ENCODE measurements at places on chromosomes 16 and 17.

DNA sequence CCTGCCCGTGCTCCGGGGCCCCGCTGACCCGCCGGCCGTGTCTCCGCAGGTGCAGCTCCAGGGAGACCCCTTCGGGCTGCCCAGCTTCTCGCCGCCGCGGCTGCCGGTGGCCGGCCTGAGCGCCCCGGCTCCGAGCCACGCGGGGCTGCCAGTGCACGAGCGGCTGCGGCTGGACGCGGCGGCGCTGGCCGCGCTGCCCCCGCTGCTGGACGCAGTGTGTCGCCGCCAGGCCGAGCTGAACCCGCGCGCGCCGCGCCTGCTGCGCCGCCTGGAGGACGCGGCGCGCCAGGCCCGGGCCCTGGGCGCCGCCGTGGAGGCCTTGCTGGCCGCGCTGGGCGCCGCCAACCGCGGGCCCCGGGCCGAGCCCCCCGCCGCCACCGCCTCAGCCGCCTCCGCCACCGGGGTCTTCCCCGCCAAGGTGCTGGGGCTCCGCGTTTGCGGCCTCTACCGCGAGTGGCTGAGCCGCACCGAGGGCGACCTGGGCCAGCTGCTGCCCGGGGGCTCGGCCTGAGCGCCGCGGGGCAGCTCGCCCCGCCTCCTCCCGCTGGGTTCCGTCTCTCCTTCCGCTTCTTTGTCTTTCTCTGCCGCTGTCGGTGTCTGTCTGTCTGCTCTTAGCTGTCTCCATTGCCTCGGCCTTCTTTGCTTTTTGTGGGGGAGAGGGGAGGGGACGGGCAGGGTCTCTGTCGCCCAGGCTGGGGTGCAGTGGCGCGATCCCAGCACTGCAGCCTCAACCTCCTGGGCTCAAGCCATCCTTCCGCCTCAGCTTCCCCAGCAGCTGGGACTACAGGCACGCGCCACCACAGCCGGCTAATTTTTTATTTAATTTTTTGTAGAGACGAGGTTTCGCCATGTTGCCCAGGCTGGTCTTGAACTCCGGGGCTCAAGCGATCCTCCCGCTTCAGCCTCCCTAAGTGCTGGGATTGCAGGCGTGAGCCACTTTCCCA, 5.9 kb downstream of the CTF1 start:
- peak; percentile 78 for DNase-seq

DNA sequence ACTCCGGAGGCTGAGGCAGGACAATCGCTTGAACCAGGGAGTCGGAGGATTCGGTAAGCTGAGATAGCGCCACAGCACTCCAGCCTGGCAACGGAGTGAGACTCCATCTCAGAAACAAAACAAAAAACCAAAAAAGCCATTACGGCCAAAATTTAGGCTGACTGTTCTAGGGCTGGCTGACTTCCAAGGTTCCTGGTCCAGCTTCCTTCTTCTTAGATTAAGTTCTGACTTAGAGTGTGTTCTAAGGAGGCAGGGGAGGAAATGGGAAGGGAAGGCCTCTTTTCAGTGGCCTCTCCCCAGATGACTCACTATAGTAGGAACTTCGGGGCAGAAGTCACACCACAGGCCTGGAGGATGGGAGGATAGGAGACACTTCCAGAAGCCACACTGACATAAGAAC, 27.7 kb upstream of the CLEC18B start:
- no peak for DNase-seq

DNA sequence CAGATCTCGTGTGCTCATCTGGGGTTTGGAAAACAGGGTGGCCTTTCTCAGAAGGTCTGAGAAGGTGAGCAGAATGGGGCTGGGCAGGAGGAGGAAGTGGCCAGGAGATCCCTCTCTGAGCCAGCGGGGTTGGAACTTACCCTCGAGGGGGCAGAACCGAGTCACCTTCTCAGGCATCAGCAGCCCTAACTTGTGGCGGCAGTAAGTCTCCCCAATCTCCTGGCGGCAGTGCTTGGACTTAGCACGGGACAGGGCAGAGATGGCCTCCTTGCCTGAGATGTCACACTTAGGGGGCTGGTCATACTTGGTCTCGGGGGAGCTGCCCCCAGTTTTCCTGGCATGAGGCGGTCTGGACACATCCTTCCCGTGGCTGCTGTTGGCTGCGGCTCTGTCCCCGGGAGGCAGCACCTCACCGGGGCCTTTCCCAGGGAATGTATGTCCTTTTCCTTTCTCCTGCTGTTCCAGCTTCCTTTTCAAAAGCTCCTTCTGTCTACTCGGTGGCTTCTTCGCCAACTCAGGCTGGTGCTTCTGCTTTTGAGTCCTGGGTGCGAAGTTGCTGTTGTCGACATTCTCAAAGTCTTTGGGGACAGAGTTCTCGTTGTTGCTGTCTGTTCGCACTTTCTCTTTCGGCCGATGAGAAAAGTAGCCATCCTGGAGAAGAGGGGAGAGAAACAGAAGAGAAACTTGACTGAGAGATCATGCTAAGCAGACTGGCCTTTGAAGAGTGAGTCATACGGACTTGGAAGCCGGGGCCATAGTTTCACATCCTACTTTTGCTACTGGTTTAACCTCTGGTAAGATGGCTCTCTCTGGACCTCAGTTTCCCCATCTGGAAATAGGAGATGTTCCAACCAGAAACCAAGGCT, 211.7 kb downstream of the XYLT1 start:
- DNase-seq: peak; percentile 50

GRCh38 chr16:84879569-84880487, 60.0 kb downstream of the CRISPLD2 start:
- no peak for DNase-seq

DNA sequence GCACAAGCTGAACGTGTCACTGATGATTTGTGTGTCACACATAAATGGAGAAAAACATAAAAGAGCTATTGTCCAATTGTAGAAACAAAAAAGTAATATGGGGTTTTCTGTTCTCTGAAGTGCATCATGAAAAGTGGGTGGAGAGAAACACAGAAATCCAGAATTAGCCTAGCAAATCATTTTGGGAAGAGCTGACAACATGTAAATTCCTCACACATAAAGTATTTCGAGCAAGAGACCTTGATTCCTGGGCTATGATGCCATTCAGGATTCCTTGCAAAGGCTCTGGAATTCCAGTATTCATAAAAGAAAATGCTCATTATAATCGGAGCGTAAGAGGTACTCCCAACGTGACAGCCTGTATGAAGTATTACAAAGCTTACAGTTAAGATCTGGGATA, 1.1 kb downstream of the DCUN1D3 start:
- DNase-seq: no peak

DNA sequence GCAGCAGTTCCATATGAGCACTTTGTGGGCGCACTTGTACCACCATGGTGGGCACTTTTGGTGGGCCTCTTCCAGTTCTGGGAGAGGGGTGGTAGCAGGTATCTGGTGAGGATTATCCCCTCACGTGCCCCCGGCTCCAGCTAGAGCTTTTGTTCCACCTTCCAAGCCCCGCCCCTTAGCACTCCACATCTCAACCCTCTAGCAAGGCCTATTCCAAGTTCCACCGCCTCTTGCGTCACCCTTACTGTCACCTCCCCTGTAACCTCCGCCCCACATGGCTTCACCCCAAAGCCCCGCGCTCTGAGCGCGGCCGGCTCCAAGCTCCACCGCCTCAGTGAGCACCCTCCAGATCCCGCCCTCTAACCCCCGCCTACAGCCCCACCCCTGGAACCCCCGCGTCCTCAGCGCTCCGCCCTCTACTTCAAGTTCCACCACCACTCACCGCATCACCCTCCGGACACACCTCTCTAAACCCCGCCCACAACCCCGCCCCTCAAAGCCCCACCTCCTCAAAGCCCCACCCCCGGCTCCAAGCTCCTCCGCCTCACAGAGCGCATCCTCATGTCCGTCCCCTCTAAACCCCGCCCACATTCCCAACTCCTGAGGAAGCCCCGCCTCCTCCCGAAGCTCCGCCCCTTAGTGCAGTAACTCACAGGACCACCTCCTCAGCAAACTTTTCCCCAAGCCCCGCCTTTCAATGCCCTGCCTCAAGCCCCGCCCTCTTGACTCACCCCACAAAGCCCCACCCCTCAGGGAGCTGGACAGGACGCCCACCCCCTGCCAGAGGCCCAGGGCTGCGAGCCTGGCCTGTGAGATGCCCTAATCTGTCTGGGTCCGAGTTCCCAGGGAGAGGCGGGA, 11.1 kb downstream of the SCN4A start:
- DNase-seq: peak; percentile 54

- no peak for DNase-seq
Measured at GRCh38 chr16:50167556-50167955, 14.4 kb downstream of the TENT4B start.

GRCh38 chr17:1872976-1873375, 43.2 kb downstream of the RPA1 start:
- no peak for DNase-seq
